ENCODE measurements at places on chromosomes 12 and 14. TPM values are rescaled to one million over a fixed set of nuclear protein-coding genes. Genes with fewer than 3 reads are reported as not detected.
A peak's percentile ranks its signal among the peaks of the same experiment; 100 is the strongest.

- DNase-seq: no peak
- H3K27ac ChIP-seq: no peak overlapping the region
- no peak overlapping the region for H3K4me3 ChIP-seq
- H3K4me1 ChIP-seq: no peaks in the 10 kb centered on the region
- no peaks in the 10 kb centered on the region for H3K36me3 ChIP-seq
These were observed 60.1 kb upstream of the PPM1H start for GRCh38 chr12:62995097-62995496.

GRCh38 chr12:3218228-3219171, 141.3 kb downstream of the TSPAN9 start:
- H3K36me3 ChIP-seq: no peaks in the 10 kb centered on the region
- H3K27ac ChIP-seq: no peak overlapping the region
- H3K4me1 ChIP-seq: no peaks in the 10 kb centered on the region
- peaks cover 2% of the 10 kb centered on the region for H3K27me3 ChIP-seq
- DNase-seq: no peak

DNA sequence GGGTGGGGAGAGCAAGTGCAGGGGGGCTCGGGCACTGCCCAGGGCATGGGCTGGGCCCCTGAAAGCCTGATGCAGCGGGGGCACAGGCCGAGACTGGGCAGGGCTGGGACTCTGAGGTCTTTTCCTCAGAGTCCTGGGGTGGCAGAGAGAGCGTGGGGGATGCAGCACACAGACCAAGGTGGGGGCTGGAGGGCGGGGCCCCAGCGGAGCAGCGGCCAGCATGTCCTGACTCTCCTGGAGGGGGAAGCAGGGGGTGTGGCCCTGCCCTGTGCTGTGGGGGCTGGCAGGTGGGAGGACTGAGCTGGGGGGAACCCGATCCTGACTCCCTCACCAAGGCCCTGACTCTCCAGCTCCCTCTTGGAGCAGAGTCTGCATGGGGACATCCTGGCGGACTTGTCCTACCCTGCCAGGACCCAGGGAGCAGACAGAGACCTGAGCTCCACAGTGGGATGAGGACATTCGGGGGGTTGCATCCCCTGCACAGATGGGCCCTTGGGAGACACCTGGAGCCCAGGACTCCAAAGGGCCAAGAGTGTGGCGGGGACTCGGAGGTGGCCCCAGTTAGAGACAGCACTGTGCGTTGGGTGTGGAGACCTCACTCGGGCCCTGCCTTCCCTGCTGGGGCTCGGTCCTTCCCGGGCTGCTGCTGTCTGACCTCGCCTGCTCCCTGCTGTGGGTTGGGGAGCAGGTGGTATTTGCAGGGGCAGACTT, 326.1 kb downstream of the TMEM121 start:
- no peak overlapping the region for H3K27ac ChIP-seq
- peaks cover 24% of the 10 kb centered on the region for H3K4me1 ChIP-seq
- no peaks in the 10 kb centered on the region for H3K27me3 ChIP-seq
- H3K36me3 ChIP-seq: peaks cover 17% of the 10 kb centered on the region

DNA sequence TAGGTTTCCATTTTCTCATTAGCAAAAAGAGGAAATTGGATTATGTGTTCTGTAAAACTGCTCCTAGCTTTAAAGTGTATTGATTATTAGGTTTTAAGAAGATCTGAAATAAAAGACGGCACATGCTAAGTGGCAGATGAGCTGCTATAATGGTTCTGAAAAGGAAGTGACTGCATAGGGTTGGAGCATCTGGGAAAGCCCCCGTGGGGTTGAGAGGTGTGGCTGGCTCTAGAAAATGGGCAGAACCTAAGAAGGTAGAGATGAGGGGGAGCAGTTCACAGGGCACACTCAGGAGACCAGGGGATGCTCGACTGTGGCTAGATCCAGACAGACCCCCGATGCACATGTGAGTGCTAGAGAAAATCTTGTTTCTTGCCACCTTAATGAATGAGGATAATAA, 1.9 kb downstream of the IFNG-AS1 start:
- H3K4me1 ChIP-seq: peaks cover 40% of the 10 kb centered on the region
- H3K27me3 ChIP-seq: no peaks in the 10 kb centered on the region
- peak overlapping the region; percentile 23 for H3K4me3 ChIP-seq
- H3K36me3 ChIP-seq: no peaks in the 10 kb centered on the region

GRCh38 chr12:21677622-21678277, 20.1 kb upstream of the LDHB start:
- no peaks in the 10 kb centered on the region for H3K27me3 ChIP-seq
- peaks cover 34% of the 10 kb centered on the region for H3K4me1 ChIP-seq
- H3K27ac ChIP-seq: no peak overlapping the region
- H3K4me3 ChIP-seq: no peak overlapping the region
- no peak for DNase-seq

- H3K27ac ChIP-seq: no peak overlapping the region
- H3K4me1 ChIP-seq: peaks cover 47% of the 10 kb centered on the region
- no peak for DNase-seq
- H3K27me3 ChIP-seq: no peaks in the 10 kb centered on the region
These were observed 29.1 kb upstream of the SLC38A2 start for GRCh38 chr12:46401662-46402061.

DNA sequence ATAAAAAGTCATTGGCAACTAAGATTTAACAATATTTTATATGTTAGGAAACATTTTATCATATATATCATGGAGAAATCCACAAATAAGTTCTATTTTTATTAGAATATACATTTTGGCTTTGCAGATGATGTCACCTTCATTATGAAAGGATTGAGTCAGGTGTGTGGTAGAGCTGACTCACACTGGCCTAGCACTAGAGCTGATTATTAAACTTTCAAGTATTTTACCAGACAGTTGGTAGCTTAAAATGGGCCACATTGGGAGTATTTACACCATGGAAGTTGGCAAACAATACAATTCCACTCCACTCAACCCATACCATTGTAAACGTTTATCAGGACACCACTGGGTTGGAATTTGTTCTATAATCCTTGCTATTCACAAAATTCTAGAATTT, 1036.6 kb downstream of the TRHDE start:
- H3K27me3 ChIP-seq: no peaks in the 10 kb centered on the region
- H3K27ac ChIP-seq: no peak overlapping the region
- no peak for DNase-seq
- no peak overlapping the region for H3K4me3 ChIP-seq

DNA sequence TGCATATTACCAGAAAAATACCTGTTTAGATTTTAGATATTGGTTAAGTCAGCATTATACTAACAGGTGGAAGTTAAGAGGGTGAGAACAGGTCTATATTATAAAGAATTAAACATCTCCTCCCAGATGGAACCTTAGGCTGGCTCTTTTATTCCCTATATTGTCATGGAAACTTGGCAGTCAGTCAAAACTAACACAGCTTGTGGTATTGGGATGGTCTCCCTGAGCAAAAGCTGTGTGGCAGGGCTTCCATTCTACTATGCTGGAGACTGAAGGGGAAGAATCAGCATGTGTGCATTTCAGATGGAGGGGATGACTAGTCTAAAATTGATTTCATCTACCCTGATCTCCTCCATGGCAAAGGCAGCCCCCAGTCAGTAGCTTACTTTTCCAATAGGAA, 66.7 kb downstream of the SMOC1 start:
- H3K4me3 ChIP-seq: no peak overlapping the region
- DNase-seq: no peak
- no peaks in the 10 kb centered on the region for H3K4me1 ChIP-seq
- H3K27ac ChIP-seq: no peak overlapping the region

DNA sequence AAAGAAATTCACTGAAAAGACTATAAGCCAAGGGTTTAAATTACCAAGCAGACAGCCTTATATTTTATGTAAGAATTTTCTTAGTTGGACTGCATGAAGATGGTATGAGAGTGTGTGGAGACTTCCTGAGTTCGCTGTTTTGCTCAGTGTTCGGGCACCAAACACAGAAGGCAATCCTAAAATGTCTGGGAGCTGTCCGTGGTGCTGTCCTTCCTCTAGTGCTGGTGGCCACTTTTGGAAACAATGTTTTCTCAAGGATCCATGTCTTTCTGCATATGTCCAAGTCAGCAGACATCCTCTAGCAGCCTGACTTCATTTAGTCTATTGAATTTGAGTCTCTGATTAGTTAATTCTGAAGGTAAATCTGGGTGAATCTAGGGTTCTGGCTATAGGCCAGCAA, 135.8 kb downstream of the SLC8A3 start:
- H3K4me1 ChIP-seq: peaks cover 7% of the 10 kb centered on the region
- H3K27ac ChIP-seq: no peak overlapping the region
- H3K27me3 ChIP-seq: peaks cover 8% of the 10 kb centered on the region
- H3K4me3 ChIP-seq: no peak overlapping the region

GRCh38 chr12:130976171-130976720, 22.5 kb downstream of the ADGRD1 start:
- H3K27me3 ChIP-seq: peaks cover 5% of the 10 kb centered on the region
- H3K4me3 ChIP-seq: no peak overlapping the region
- H3K36me3 ChIP-seq: no peaks in the 10 kb centered on the region
- DNase-seq: no peak
- no peak overlapping the region for H3K27ac ChIP-seq

DNA sequence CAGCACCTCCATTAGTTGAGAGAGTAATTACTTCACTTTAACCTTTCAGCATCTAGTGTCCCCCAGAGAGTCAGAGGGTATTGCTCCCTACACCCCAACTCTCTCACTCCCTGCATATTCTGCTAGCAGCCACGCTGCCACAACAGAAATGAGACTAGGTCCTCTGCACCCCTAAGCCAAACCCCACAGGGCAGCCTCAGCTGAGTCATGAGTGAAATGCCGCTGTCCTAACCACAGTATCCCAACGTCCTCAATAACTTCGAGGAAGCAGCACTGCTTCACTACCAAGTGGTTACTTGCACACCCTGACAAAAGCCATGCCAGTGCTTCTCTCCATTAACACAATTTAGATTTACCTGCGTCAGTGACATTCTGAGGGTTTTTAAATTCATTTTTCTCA, 6.9 kb upstream of the LYZ start:
- H3K4me3 ChIP-seq: no peak overlapping the region
- H3K4me1 ChIP-seq: peaks cover 2% of the 10 kb centered on the region
- DNase-seq: no peak

DNA sequence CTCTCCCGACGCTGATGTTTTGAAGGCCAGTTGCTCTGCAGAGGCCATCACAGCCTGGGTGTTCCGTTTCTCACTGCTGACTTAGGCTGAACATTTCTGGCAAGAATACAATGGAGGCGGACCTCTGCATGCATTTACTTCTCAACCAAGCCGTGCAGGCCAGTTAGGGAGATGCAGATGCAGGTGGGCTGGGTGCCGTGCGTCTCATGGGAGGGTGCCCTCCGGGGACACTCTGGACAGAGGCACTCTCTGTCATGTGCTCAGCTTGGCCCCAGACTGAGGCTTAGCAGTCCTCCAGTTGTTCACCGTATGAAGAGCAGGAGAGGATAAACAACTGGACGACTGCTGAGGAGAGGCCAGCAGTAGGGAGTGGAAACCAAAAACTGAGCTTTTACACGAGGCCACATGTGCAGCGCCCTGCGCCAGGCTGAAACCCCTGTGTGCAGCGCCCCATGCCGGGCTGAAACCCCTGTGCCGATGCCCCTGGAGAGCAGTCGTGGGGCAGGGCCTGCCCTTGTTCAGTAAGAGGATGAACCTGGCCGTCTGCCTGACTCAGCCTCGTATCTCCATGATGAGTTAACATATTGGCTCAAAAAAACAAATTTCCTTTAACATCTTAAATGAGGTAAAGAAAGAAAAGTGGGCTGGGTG, 32.3 kb downstream of the DDX51 start:
- DNase-seq: no peak
- H3K27ac ChIP-seq: no peak overlapping the region
- H3K27me3 ChIP-seq: no peaks in the 10 kb centered on the region
- no peaks in the 10 kb centered on the region for H3K4me1 ChIP-seq

DNA sequence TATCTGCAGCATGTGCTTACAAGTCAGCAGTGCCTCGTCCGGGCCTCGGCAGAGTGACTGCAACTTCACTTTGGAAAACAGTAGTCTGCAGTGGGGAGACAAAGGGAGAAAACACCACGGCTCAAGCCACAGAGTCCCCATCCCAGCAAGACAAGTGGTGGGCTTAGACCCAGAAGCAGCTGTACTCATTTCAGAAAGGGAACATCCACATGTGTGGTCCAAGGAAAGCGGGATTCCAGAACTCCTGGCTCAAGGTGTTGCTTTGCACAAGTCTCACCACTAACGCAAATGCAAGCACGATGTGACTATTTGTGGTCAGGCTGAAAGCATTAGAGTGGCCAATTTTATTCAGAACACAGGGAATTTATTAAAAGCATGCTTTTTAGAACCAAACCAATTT, 198.3 kb downstream of the TTC7B start:
- no peak overlapping the region for H3K4me3 ChIP-seq
- no peak overlapping the region for H3K27ac ChIP-seq
- no peaks in the 10 kb centered on the region for H3K36me3 ChIP-seq
- H3K4me1 ChIP-seq: no peaks in the 10 kb centered on the region
- no peak for DNase-seq

DNA sequence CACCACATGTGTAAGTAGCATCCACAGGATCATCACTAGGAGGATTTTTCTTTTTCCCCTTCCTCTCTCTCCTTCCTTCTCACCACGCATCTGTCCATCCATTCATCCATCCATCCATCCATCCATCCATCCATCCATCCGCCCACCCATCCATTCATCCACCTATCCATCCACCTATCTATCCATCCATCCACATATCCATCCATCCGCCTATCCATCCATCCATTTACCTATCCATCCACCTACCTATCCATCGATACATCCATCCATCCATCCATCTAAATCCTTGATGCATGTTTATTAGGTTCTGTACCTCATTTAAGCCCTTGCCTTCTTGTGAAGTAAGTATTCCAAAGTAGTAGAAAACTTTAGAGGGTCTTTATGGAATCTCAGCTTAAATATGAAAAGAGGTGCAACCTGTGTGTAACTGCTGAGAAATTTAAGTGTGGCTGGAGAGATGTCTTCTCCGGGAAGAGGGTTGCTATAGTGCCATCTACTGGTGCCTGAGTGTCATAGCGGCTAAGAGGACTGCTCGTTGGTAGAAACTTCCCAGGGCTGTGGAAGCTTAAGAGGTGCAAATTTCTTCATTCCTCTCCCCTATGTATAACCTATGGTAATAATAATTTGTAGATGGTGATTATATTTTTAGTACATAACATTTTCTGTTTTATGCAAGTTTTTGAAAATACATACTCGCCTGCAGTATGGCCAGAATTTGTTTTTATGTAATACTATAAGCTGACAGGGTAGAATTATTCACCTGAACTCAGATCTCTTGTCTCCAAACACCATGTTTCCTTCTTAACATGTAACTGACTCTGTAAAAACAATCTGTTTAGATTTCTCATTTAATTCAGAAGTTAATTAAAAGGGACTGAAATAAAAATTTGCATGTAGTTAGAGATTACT, 46.0 kb downstream of the MYO1H start:
- no peaks in the 10 kb centered on the region for H3K36me3 ChIP-seq
- no peak overlapping the region for H3K4me3 ChIP-seq
- peak; percentile 37 for DNase-seq

- H3K4me1 ChIP-seq: peaks cover 20% of the 10 kb centered on the region
- H3K4me3 ChIP-seq: peak overlapping the region; percentile 89
- H3K36me3 ChIP-seq: peaks cover 6% of the 10 kb centered on the region
These were observed 570 bp upstream of the MRPS35 start for GRCh38 chr12:27709932-27710591.

- peaks cover 56% of the 10 kb centered on the region for H3K4me1 ChIP-seq
- H3K4me3 ChIP-seq: peak overlapping the region; percentile 84
- H3K27me3 ChIP-seq: no peaks in the 10 kb centered on the region
- H3K27ac ChIP-seq: peak overlapping the region; percentile 44
These were observed 883 bp downstream of the FOXJ2 start for GRCh38 chr12:8033153-8034044.

COPZ1 gene
- total RNA-seq: 130 TPM

FLRT2 gene
- not detected for total RNA-seq

CLEC14A gene
- not detected for total RNA-seq

HOXC10 gene
- total RNA-seq: not detected

HOTAIR gene
- total RNA-seq: not detected

BHLHE41 gene
- not detected for total RNA-seq

Data from activated CD4-positive, alpha-beta memory T cell treated with anti-CD3 and anti-CD28 coated beads, Interleukin-2, amount 10 ng/mL, durations not matched to agents 7 days and 5 days (primary cell).